ENCODE measurements at places on chromosomes 4 and X. TPM values are rescaled to one million over a fixed set of nuclear protein-coding genes. Genes with fewer than 3 reads are reported as not detected.

DNA sequence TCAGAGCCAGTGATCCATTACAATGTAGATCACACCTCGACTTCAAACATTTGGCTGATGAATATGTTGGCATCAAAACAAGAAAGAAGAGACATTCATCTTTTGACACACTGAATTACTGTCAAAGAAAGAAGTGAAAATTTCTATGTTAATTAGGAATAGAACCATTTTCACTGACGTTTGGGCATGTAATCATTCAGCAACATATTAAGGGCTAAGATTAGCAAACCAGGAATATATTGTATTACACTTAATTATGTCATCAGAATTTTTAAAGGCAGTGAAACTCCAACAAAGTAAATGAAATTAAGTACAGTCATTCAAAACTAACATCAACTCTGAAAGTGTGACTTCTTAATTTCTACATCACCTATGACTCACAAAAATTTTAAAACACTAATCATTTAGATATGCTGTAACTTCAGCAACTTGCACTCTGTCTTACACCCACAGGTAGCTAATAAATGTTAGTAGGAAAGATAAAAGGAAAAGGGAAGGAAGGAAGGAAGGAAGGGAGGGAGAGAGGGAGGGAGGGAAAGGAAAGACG is 1.4 kb upstream of the SMR3A start:
- no peak for DNase-seq
- H3K36me3 ChIP-seq, result no peaks in the 10 kb centered on the region
- H3K27ac ChIP-seq, result no peak overlapping the region
- H3K27me3 ChIP-seq, result no peaks in the 10 kb centered on the region
- no peak overlapping the region for H3K4me3 ChIP-seq

- no peaks in the 10 kb centered on the region for H3K4me1 ChIP-seq
- no peaks in the 10 kb centered on the region for H3K27me3 ChIP-seq
- H3K36me3 ChIP-seq, result no peaks in the 10 kb centered on the region
Observed at GRCh38 chr4:43853565-43854264, 594.9 kb downstream of the KCTD8 start.

DNA sequence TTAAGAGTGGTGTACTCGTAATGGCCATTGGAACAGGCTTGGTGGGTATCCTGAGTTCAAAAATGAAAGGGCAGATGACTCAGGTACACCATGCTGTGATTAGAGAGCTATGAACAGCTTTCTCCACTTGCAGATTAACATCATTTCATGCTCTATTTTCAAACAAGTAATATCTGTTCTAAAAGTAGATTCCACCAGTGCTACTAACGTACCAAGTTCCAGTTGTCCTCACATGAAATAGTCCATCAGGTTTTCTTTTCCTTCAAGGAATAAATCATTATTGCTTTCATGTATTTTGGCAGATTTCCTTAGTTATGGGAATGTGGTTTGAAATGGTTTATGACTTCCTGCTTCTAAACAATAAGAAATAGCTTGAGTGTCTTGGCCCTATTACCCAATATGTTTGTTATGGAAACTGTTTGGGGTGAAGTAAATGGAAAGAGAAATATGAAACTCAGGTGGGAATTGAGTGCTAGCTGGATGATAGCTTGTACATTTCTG is 49.9 kb downstream of the PCDH7 start:
- H3K27ac ChIP-seq, result no peak overlapping the region
- H3K4me3 ChIP-seq, result no peak overlapping the region
- no peaks in the 10 kb centered on the region for H3K36me3 ChIP-seq

- H3K36me3 ChIP-seq, result no peaks in the 10 kb centered on the region
- H3K4me3 ChIP-seq, result no peak overlapping the region
- H3K27me3 ChIP-seq, result no peaks in the 10 kb centered on the region
- H3K4me1 ChIP-seq, result no peaks in the 10 kb centered on the region
- no peak overlapping the region for H3K27ac ChIP-seq
Observed at GRCh38 chr4:152771741-152772533, 7.6 kb downstream of the TIGD4 start.

- H3K27ac ChIP-seq, result no peak overlapping the region
- no peaks in the 10 kb centered on the region for H3K27me3 ChIP-seq
- DNase-seq, result no peak
- no peaks in the 10 kb centered on the region for H3K36me3 ChIP-seq
Observed at GRCh38 chr4:126221717-126222340, 907.1 kb downstream of the FAT4 start.

DNA sequence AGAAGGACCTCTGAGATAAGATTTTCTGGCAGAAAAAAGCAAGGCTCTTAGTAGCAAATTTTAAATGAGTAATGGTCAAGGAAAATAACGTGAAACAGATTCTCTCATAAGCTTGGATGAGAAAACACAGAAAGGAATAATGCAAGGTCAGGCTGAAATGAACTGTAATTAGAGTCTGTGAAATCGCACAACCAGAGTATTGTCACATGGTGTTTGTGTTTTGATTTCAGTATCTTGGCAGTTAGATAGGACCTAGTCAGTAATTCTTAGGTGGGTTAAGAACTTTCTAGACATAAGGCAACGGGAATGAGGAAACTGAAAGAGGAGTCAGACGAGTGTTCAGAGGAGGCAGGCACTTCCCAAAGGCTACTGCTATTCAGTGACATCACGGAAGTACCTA is 34.6 kb downstream of the LIMCH1 start:
- peaks cover 11% of the 10 kb centered on the region for H3K4me1 ChIP-seq
- peak overlapping the region; percentile 18 for H3K27ac ChIP-seq
- H3K4me3 ChIP-seq, result no peak overlapping the region
- peaks cover under 1% of the 10 kb centered on the region for H3K36me3 ChIP-seq
- H3K27me3 ChIP-seq, result no peaks in the 10 kb centered on the region
- no peak for DNase-seq

GRCh38 chrX:12973561-12974304 is 1.2 kb upstream of the TMSB4X start:
- no peak for DNase-seq
- no peaks in the 10 kb centered on the region for H3K4me1 ChIP-seq
- H3K27ac ChIP-seq, result peak overlapping the region; percentile 86
- no peaks in the 10 kb centered on the region for H3K27me3 ChIP-seq
- H3K4me3 ChIP-seq, result peak overlapping the region; percentile 88

Gene F9
- not detected for total RNA-seq

Gene DEFB131A
- total RNA-seq, result not detected

Gene MAGEB6B
- not detected for total RNA-seq

Gene GRID2
- 0.19 TPM for total RNA-seq

All from kidney (tissue), 22 donors.